Pericardium fibroblast (primary cell): ENCODE measurements at places on chromosomes 3 and 15. TPM values are rescaled to one million over a fixed set of nuclear protein-coding genes. Genes with fewer than 3 reads are reported as not detected.

GP5 gene
- under 0.01 TPM in 1 of 2 replicates, not detected in the other for total RNA-seq

COMMD2 gene
- total RNA-seq = 13.0 and 20.1 TPM in 2 replicates

UCN2 gene
- total RNA-seq = 0.09 TPM in 1 of 2 replicates, not detected in the other

CFAP100 gene
- not detected in 2 replicates for total RNA-seq

PDE12 gene
- total RNA-seq = 9.3 and 11.2 TPM in 2 replicates

SGO1 gene
- 0.47 and 1.4 TPM in 2 replicates for total RNA-seq

ST8SIA2 gene
- total RNA-seq = 0.09 TPM in 1 of 2 replicates, not detected in the other

TICRR gene
- total RNA-seq = 0.34 and 0.93 TPM in 2 replicates

LEKR1 gene
- 0.12 TPM in 1 of 2 replicates, not detected in the other for total RNA-seq

SAMD7 gene
- not detected in 2 replicates for total RNA-seq

ZIC1 gene
- 0.43 TPM in 1 of 2 replicates, not detected in the other for total RNA-seq

SLC38A3 gene
- not detected in 2 replicates for total RNA-seq

UNC45A gene
- total RNA-seq = 24.5 and 36.4 TPM in 2 replicates

NEO1 gene
- total RNA-seq = 34.0 and 51.3 TPM in 2 replicates

MME gene
- total RNA-seq = 143 and 177 TPM in 2 replicates

TMEM44 gene
- total RNA-seq = 19.3 and 26.8 TPM in 2 replicates

PSTPIP1 gene
- total RNA-seq = 0.23 and 0.85 TPM in 2 replicates

CELSR3 gene
- 1.8 and 2.2 TPM in 2 replicates for total RNA-seq

C3orf22 gene
- total RNA-seq = not detected in 2 replicates
